Hematopoietic multipotent progenitor cell treated with erythropoietin and hydrocortisone succinate and interleukin-3 and kit ligand, for 4 days (in vitro differentiated cells): ENCODE measurements at places on chromosomes 5 and 9.

GRCh38 chr5:164352695-164353094 is 847.3 kb downstream of the MAT2B start:
- no peak for DNase-seq

DNA sequence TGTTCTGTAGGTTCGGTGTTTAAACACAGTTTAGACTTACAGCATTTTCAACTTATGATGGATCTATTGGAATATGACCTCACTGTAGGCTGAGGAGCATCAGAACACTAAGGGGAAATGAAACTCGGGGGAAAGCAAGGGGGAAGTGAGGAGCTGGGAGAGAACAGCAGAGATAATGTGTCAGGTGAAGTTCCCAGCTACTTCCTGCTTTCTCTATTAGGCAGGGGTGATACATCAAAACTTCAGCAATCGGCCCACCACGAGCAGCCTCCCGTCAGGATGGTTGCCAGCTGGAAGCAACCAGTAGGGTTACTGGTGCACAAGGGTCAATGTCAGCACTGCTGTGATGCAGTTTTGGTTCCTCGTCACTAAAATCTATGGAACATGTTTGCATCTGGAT is 34.3 kb downstream of the FAT2 start:
- no peak for DNase-seq

DNA sequence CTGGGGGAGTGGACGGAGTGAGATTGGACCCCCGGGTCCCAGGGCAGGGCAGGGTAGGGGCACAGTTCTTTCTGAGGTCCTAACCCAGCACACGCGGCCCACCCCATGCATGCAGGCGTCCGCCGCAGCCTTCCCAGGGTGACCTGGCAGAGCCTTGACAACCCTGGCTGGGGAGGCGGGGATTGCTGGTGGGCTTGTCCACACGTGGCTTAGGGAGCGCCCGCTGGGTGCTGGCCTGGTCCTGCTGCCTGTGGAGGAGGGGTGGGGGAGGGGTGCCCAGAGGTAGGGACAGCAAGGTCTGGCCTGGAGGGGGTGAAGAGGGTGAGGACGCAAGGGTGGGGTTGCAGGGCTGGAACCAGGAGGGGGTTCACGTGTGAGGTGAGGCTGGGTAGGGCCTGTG is 6.0 kb downstream of the RXRA start:
- no peak for DNase-seq

GRCh38 chr9:135989722-135990467 is 28.7 kb upstream of the UBAC1 start:
- DNase-seq, result peak; percentile 60

DNA sequence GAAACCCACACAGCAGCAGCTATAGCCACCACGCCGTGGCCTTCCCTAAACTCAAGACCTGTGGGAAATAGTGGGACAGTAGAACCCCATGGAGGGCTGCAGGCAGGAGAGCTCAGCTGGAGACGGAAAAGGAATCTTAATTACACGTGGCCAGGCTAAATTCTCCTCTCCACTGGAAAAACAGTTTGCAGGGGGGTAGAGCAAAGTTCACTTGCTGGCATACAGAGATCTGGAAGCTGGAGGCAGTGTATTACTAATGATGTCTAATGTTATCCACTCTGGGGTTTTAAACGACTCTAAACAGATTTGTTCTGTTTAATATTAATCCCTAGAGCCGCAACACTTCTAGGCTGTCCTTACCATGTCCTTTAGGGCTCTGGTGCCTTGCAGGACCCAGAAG is 257.1 kb downstream of the SAXO1 start:
- no peak for DNase-seq

DNA sequence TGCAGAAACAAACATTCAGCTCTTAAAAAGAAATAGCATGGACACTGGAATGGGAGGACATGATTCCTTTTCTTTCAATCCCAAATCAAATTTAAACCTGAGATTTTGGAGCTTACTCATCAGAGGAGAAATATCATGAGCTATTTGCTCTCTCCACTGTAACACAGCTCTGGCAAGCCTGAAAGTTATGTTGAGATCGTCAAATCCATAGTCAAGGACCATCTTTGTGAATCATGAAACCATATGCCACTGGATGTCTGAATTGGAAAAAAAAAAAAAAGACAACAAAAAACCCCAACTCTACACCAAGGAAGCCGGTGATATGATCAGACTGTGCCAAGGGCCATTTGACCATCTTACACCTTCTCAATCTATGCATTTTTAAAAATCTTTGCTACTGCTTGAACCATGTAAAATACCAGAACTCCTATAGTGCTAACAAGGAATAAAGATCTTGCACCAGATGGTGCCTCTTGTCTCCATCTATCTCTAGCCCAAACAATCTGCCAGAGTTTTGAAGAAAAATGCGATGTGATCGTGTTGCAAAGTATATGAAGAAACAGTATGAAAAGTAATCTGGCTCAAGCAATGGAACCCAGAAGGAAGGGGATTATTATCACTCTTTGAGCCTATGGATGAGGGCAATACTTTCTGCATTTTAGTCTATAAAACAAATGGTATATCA is 138.1 kb upstream of the MEF2C start:
- no peak for DNase-seq

GRCh38 chr9:90921104-90921503 is 119.5 kb downstream of the SYK start:
- no peak for DNase-seq

GRCh38 chr9:86286278-86286677 is 3.9 kb upstream of the ISCA1 start:
- DNase-seq, result peak; percentile 88

GRCh38 chr5:59837071-59837470 is 56.5 kb downstream of the PDE4D start:
- DNase-seq, result no peak

DNA sequence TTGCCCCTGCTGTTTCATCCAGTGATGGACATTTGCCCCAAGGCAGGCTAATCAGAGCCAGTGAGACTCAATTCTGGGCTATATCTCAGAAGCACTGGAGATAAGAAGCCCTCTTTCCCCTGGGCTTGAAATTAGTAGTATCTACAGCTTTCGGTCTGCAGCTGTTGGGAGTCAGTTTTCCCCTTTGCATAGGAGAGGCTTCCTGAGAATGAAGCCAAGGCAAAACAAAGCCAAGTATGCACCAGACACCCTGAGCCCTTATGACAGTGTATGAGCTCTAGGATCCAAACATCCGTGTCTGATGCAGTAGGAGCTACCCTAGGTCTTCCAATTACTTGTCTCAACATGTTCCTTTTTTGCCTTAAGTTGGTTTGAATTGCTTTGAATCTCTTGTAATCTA is 79.2 kb upstream of the PANK3 start:
- DNase-seq, result no peak

GRCh38 chr5:16000056-16000455 is 179.5 kb downstream of the MARCHF11 start:
- DNase-seq, result no peak

GRCh38 chr5:124333298-124333979 is 413.0 kb downstream of the ZNF608 start:
- DNase-seq, result no peak

GRCh38 chr9:40884072-40884901 is 244.2 kb downstream of the FOXD4L6 start:
- DNase-seq, result no peak

DNA sequence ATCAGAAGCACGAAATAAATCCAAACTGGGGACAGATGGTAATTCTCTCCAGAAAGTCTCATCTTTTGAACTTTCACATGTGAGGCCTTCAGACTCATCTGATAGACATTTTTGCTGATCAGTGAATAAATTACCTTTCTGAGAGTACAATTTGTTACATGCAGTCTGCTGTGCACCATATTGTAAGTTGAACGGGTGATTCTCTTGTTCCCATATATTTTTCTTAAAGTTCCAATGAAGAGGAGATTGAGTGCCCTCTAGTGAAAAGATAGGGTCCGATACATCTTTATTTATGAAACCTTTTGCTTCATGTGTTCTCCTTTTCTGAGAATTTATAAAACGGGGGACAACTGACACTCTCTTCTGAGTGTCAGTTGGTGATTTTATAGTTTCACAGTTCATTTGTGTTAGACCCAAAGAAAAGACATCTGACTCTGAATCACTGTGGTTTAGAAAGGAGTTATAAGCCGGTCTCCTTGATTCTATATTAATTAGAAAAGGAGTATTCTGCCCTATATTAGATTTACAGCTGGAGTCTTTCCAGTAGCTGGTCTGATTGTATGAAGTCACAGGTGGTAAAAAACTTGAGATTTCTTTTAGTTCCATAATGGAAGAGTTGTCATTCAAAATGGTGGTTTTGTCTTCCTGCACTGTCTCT is 30.4 kb downstream of the GNG10 start:
- peak; percentile 78 for DNase-seq

GRCh38 chr5:31630931-31631330 is 8.0 kb upstream of the PDZD2 start:
- DNase-seq, result no peak

DNA sequence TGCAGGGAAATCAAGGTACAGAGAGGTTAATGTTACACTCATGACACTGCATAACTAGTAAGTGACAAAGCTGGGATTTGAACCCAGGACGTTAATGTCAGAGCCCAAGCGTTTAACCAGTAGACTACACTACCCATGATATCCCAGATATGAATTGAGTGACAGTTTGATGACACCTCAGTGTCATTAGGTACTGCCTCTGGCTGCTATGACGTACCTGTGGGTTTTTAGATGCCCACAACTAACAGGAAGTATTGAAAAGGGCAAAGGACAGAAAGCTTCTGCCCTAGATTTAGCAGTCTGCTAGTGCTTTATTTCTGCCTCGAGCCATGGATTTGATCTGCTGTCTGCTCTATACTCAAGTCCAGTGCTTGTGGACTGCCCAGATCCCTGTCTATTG is 56.2 kb downstream of the GLRA1 start:
- no peak for DNase-seq

DNA sequence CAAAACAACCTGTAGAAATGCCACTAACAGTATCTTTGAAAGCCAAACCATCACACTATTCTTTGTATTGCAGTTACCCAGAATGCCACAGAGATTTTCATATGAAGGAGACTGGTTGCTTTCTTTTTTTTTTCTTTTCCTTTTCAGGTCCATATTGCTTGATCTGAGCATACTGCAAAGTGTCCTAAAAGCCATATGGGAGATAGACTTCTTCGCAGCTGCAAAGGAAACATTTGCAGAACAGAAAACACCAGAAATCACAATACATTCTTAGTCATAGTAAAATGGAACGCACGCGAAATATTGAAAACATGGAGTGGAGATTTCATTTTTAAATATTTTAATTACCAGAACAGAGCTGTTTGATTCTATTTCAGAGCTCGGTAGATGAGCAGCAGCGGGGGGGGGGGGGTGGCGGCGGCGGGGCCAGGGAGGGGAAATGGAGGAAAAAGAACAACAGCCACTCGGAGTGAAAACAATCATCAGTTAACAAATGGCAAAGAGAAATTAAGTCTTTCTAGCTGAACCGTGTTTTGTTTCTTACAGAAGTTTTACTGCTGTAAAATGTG is 284.1 kb downstream of the NFIB start:
- no peak for DNase-seq

DNA sequence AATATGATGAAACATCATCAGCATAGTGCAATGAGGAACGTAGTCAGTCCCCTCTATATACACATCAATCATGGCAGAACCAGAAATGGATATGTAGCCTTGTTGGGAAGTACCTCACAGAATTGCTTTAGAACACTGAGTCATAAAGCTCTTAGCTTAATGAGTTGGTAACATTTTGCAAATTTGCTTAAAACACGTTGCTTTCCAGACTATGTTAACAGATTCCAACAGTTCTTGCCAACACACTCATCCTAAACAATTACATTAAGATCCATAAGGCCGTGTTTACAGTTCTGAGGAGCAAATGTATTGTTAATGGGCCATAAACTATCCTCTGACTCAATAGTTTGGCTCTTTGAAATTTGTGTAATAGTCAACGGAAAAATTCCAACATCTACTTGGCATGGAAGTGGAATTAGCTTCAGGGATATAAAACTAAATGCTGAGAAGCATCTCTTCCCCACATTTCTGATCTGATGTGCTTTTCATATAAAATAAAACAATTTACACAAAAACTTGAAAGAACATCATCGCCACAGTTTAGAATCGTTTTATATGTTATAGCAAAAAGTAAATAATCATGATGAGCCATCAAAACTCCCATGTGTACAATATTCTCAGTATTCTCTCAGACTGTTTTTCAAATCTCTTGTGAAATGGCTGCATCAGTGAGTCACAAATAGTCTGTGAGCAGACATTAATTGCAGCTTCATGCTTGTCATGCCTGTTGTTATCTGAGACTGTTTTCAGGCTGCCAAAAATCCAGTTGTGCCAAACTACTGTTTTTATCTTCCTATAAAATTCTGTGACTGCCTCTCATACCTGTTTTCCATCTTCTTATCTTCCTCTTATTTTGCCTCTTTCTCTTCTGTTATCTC is 291.9 kb downstream of the COX7C start:
- DNase-seq, result no peak

GRCh38 chr5:105735704-105736103 is 1935.0 kb downstream of the EFNA5 start:
- no peak for DNase-seq

GRCh38 chr5:13488254-13488931 is 456.1 kb downstream of the DNAH5 start:
- no peak for DNase-seq

DNA sequence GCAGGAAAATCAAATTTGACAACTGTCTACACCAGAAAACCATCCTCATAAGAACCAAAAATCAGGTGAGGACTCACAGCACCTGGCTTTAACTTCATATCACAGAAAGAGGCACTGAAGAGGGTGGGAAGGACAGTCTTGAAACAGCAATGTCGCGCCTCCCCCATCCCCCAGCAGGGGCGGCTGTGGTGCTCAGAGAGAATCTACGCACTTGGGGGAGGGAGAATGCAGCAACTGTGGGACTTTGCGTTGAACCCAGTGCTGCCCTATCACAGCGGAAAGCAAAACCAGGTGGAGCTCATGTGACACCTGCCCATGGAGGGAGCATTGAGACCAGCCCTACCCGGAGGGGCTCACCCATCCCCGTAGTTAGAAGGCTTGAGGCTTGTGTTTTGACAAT is 191.8 kb downstream of the MSX2 start:
- no peak for DNase-seq

- DNase-seq, result no peak
Measured at GRCh38 chr5:59693492-59694309, 199.8 kb downstream of the PDE4D start.

DNA sequence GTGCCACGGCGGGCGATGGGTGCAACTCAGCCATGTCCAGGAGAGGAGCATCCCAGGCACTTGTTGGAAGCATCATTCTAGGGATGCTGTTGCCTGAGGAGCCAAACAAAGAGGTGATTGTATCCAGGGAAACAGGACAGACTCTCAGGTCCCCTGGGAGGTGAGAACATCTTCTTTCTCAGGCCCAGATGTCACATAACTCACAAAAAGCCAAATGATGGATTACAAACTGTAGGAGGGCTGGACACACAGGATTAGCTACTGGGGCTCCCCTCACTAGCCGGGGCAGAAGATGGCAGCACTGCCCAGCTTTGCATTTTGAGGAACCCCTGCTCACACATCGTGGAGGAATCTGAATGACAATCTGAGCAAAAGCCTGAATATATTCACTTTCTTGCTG is 64.7 kb upstream of the NFIL3 start:
- no peak for DNase-seq

GRCh38 chr5:74493411-74493810 is 147.1 kb downstream of the ENC1 start:
- no peak for DNase-seq
